SJSA1 (cell line): ENCODE measurements at places on chromosomes 4 and X.
A peak's percentile ranks its signal among the peaks of the same experiment; 100 is the strongest.

DNA sequence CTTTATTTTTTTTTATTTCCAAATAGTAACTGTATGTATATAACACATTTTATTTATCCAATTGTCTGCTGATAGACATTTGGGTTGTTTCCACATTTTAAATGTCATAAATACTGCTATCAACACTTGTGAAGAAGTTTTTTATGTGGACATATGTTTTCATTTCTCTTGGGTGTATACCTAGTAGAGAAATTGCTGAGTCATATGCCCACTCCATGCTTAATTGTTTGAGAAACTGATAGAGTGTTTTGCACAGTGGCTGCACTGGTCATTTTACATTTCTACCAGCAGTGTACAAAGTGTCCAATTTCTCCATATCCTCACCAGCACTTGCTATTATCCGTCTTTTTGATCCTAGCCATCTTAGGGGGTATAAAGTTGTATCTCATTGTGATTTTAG lies 567.8 kb downstream of the GBA3 start:
- DNase-seq: no peak

DNA sequence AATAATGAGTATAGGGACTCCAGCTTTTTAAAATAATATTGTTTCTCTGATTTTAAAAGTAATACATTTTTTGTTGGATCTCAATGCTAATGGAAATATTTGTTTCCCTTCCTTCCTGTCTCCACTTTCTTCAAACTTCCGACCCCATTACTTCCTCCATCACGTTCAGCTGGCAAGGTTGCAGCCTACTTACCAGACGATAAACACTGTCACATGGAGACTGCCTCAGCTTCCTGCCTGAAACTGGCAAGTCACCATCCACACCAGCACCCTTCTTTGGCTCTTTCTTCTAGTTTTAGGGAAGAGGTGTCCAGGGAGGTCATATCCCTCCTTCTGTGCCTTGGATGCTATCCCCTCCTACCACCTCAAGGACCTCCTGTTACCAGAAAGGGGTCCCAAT lies 3.4 kb upstream of the INTU start:
- DNase-seq: no peak

- DNase-seq: peak; percentile 24
Measured at GRCh38 chr4:89657931-89658700, 178.8 kb downstream of the SNCA start.

- DNase-seq: no peak
Measured at GRCh38 chr4:124433500-124433899, 279.0 kb downstream of the ANKRD50 start.
